ENCODE measurements at places on chromosomes 6 and 20.

DNA sequence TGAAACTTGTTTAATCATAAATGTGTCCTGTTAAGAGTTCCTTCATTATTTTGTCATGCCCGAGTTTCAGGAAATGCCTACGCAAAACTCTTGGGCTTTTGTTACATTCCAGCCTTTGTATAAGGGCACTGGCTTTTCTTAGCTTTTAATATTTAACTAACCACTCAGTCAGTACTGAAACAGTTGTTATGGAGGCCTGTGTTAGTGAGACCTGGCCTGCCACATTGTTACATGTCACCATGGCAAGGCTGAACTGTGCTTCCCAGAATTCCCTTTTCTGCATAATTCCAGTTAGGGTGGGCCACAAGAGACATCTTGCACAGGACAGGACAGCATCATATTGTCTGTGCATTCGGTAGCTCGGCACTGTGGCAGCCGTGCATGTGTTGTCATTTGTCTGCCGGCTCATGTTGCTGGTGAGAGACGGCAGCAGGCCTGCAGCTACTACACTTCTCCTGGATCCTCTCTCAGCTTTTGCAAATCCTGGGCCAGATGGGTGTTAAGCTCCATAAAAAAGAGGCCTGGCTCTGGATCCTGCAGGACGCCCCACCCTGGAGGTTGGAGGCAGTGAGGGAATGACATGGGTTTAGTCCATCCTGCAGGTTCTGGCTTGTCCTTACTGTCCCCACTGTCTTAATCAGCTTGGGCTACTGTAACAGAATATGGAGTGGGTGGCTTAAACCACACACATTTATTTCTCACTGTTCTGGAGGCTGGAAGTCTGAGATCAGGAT is 128.8 kb upstream of the DTNBP1 start:
- no peak for DNase-seq

- no peak for DNase-seq
Observed at GRCh38 chr6:23081701-23082100, 512.3 kb downstream of the HDGFL1 start.

DNA sequence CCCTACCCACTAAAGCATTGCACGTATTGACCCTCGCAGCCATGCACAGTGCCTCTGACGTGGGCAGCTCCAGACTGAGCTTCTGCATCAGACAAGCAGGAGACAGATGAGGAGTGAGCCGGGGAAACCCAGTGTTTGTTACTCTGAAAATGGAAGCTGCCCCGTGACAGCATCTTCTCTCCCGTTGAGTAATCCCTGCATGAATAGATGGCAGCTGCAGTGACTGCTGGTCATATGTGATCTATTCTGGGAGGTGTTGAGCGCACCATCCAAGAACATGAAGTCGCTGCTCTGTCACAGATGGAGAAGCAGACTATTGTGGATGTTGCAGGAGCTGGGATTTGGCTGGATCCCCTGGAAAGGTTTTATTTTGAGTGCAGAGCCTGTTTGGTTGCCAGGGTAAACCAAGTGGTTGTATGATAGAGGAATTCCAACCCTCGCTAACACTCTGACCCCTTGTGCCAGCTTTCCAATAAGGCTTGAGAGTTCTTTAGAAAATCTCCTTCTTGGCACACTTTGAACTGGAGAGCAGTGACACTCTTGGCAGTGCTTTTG is 242.2 kb downstream of the NRN1 start:
- DNase-seq: no peak

DNA sequence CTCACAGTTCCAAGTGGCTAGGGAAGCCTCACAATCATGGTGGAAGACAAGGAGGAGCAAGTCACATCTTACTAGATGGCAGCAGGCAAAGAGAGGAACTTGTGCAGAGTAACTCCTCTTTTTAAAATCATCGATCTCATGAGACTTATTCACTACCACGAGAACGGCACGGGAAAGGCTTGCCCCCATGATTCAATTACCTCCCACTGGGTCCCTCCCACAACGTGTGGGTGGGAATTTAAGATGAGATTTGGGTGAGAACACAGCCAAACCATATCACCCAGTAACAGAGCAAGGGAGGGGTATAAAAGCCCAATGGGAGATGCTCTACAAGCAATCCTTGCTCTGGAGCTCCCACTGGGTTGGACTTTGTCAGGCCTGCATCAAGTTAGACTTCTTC is 80.4 kb downstream of the JPH2 start:
- DNase-seq: no peak

DNA sequence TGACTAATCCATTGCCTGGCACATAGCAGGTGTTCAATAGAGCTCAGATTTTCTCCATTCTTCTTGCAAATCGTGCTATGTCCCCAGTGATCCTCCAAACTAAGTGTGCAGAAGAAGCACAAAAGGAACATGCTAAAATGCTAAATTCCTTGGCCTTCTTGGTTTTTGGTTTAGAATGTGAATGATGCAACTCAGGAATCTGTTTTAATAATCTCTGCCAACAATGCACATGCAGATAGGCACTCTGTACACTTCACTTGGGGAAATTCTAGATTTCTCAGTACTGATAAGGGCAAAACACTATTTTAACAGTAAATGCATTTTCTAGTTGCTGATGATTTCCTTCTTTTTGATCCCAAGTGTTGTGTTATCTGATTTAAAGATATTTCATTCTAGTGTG is 35.2 kb downstream of the SLC22A1 start:
- DNase-seq: no peak

- no peak for DNase-seq
Observed at GRCh38 chr6:139240161-139241010, 51.4 kb downstream of the TXLNB start.

GRCh38 chr20:63709149-63709527 is 1.3 kb downstream of the ZGPAT start:
- no peak for DNase-seq

- no peak for DNase-seq
Observed at GRCh38 chr20:21393166-21393565, 4.2 kb downstream of the NKX2-4 start.

DNA sequence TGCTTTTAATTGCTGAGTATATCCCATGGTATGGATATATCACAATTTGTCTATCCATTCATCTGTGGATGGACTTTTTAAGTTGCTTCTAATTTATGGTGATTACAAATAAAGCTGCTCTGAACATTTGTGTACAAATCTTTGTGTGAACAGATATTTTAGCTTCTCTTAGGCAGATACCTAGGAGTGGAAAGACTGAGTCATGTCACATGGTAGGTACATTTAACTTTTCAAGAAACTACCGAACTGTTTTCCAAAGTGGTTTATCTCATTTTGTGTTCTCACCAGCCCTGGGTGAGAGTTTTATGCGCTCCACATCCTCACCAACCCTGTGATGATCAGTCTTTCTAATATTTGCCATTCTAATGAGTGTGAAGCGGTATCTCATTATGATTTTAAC is 31.0 kb upstream of the ZNFX1 start:
- DNase-seq: no peak

DNA sequence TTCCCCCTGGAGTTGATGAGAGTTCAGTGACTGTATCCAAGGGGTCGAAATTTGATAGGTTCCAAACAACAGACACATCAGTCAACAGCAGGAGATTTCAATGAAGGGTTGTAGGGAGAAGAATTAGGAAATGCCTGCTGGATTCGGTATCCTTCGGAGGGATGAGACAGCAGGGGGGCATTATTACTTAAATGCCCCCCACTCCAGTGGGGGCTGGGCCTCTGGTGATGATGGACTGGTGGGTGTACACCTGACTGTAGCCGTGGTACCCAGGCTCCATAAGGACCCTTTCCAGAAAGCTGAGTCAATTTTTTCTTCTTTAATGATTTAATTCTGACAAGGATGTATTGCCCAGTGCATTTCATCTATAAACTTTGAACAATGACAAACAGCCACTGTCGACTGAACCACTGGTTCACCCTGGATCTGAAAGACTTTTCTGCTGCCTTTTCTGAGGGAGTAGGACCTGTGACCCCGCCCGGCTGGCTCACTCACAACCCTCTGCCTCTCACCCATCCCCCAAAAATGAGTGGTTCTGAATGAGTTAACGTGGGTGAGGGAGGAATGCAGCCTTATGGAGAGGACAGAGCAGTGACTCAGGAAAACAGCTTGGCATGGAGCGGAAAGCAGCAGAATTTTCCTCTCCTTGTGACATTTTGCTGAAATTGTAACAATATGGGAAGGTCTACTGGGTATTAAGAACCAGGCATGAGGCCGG is 41.0 kb downstream of the ZMYND8 start:
- no peak for DNase-seq

DNA sequence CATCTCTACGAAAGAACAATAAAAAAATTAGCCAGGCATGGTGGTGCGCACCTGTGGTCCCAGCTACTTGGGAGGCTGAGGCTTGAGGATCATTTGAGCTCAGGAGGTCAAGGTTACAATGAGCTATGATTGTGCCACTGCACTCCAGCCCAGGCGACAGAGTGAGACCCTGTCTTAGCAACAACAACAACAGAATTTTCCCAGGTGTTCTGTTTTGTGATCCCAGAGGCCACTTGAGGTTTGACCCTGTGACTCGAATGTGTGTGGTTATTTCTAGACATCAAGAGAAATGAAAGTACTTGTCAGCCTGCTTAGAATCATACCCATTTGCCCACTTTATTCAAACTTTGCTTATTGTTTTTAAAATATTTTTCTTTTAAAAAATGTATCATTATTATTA is 117.6 kb upstream of the CLDN20 start:
- DNase-seq: no peak

DNA sequence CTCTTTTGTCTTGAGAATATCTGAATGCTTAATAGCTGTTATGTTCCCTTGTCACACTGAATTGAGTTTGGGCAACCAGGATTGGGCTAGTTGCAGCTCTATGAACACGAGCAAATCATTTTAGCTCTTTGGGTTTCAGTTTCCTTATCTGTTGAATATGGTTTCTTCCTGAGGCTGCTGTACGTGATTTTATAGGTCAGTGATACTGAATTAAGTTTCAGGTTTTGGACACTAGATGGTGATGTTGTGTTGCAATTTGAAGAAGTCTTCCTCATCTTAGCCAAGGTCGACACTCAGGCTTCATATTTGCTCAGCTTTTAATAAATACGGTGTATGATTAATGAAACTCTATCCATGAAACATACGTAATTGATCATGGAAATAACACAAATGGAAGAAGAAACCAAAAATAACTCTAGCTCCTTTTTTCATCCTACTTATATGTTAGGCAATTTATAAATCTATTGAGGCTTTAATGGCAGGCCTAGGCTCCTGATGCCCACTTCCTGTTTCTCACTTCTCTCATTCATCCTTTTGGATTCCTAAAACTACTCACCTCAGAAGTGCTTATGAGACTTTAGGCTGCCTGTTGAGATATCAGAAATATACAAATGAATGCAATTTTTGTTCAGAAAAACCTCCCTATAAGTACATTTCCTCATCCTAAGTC is 354.1 kb upstream of the MAP3K7 start:
- peak; percentile 3 for DNase-seq

DNA sequence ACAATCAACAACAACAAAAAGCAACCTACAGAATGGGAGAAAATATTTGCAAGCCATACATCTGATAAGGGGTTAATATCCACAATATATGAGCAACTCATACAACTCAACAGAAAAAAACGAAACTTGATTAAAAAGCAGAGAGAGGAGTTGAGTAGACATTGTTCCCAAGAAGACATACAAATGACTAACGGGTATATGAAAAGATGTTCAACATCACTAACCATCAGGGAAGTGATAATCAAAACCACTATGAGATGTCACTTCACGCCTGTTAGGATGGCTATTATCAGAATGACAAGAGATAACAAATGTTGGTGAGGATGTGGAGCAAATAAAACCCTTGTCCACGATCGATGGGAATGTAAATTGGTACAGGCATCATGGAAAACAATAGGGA is 145.9 kb downstream of the NRN1 start:
- DNase-seq: no peak

- peak; percentile 13 for DNase-seq
Observed at GRCh38 chr6:32666420-32667300, at the start of gene HLA-DQB1. Gene HLA-DQB1 (minus strand): TSS chr6:32666657. CDS start chr6:32666607, 50 bp downstream.

GRCh38 chr6:56065408-56065807 is 182.0 kb downstream of the COL21A1 start:
- no peak for DNase-seq

DNA sequence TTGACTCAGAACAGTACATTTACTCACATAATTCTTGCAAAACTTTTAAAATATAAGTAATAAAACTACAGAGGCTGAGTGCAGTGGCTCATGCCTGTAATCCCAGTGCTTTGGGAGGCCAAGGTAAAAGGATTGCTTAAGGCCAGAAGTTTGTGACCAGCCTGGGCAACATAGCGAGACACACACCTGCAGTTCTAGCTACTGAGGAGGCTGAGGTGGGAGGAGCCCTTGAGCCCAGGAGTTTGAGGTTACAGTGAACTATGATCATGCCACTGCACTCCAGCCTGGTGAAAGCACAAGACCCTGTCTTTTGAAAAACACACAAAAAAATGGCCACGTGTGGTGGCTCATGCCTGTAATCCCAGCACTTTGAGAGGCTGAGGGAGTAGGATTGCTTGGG is 21.8 kb upstream of the MYO6 start:
- DNase-seq: no peak

- DNase-seq: no peak
Observed at GRCh38 chr20:881051-881782, 34.9 kb downstream of the ANGPT4 start.

DNA sequence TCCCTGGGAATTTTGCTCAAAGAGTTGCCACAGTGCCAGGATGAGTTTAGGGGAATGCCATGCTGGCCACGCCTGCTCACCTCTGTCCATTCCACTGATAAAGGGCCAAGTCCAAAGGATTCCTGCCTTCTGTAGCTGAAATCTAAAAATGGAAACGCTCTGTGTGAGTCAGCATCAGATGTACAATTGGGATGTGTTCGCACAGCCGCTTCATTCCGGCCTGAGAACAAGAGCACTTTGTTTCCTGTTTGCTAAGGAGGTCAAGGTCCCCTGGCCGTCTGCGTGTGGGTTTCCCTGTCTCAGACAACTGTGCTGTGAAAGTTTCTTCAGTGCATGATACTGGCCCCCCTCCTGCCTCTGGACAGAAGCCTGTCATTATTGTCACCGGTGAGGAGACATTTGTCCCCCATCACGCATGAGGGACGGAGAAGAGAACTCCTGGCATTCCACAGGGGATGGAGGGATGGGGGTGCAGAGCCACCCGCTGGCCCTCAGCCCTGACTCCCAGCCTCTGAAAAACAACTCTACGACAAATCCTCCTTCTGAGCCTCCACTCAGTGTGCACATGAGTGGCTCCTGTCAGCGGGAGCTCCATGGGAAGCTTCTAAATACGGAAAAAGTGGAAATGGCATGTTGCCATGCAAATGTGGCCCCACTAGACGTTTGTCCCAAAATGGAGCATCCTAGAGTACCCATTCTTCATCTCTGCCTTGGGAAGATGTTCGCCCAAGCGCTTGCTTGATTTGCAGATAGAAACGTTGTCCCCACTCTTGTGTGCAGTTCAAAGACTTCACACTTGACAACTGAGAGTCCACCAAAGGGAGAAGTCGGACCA is 143.5 kb upstream of the AFDN start:
- DNase-seq: no peak

GRCh38 chr6:61203966-61204496 is 1082.0 kb downstream of the KHDRBS2 start:
- no peak for DNase-seq

- DNase-seq: no peak
Observed at GRCh38 chr6:136309171-136309570, 19.5 kb upstream of the BCLAF1 start.

Data from NCI-H1930 (cell line).